ENCODE measurements at places on chromosomes 12 and 14.

GRCh38 chr14:41297576-41298327 is 308.9 kb upstream of the LRFN5 start:
- DNase-seq: no peak

- no peak for DNase-seq
Observed at GRCh38 chr12:28586481-28586880, 396.2 kb downstream of the CCDC91 start.

DNA sequence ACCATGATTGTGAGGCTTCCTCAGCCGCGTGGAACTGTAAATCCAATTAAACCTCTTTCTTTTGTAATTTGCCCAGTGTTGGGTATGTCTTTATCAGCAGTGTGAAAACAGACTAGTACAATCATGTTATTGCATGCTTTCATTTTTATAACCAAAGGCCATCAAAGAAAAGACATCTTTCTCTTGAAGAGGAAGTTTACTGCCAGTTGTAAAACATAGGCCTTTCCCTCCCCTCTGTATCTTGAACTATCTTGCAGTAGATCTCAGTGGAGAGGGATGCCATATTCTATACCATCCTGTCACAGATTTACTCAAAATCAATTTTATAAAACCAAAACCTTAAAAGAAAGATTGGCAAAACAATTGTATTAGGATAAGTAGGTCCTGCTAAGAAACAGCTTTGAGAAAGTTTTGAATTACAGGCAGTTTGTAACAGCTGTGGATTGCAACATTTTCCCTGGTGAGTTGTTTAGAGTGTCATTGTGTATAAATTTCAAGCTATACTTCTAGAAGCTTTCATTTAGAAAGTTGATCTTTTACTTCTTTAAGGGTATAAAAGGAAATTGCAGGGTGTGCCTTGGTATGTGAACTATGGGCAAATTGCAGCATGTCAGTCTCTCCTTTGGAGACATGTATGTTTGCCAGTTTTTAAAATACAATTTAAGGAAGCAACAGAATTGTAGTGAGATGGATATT is 128.0 kb downstream of the ATP23 start:
- no peak for DNase-seq

DNA sequence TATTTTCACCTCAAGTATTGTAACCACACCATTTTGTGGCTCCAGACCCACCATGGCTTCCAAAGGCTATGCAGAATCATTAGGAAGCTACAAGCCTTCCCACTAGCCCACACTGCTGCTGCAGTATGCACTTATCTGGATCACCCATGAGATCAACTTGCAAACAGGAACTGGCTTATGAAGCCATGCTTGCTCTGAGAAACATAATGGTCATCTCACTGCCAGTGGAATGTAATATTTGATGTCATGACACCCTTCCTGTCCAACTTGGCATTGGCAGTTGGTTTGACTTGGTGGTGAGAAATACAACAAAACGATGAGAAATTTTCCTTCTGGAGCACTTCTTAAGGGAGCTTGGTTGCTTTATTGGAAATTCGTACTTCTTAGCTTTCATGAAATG is 69.3 kb upstream of the FRMD6 start:
- no peak for DNase-seq

DNA sequence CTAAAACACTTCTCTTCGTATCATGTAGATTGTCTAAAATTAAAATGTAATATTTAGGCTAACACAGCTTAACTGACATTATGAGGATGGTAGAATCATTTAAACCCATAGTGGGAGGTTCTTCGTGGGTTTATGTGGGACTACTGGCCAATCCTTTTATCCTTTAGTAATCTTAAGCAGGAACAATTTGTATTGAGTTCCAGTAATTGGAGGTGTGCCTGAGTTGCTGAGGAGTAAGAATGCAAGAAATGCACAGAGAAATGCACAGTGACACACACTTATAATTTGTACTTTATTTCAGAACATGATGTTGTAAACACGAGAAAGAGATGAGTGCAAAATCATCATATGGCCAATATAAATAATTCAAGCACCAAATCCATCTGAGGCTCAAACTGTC is 22.3 kb downstream of the OTOGL start:
- DNase-seq: no peak

GRCh38 chr12:112131686-112132085 is 6.3 kb downstream of the TRAFD1 start:
- DNase-seq: no peak

GRCh38 chr14:45868863-45869262 is 615.9 kb upstream of the MIS18BP1 start:
- DNase-seq: no peak

- no peak for DNase-seq
Observed at GRCh38 chr14:94127330-94127729, 2.1 kb downstream of the IFI27L2 start.

DNA sequence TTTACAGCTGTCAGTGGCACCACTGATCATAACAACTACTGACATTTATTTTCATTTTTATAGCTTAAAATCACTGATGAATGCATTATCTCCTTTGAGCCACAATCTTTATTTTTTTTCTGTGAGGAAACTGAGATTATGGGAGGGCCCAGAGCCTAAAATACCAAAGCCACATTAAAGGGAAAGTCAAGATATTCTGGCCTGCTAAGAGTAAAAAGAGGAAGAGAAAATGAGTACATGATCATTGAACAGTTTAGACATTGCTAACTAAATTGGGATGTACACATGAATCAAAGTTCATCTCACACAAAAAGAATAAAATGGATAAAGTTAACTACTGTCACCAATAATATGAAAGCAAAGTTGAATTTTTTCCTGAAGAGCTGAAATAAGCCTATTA is 170.5 kb upstream of the GARIN2 start:
- DNase-seq: no peak

- DNase-seq: no peak
Observed at GRCh38 chr14:22105006-22105623, 431.5 kb upstream of the OR4E1 start.

DNA sequence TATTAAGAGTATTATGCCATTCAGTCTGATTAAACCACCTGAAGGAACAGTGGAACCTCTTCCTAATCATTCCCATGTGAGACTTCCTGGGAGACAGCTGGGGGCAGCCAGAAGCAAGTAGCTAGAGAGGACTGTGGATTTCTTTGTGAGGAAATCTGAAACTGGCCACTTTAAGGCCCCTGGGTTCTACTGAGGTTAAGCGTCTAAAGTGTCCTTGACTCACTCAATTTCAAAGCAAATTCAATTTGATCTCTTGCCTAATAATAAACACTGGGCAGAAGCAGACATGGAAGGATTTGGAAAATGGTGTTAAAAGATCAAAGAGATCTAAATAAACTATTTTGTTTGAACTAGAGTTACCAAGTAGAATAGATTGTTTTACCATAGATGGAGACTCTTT is 909.9 kb downstream of the NRXN3 start:
- no peak for DNase-seq

DNA sequence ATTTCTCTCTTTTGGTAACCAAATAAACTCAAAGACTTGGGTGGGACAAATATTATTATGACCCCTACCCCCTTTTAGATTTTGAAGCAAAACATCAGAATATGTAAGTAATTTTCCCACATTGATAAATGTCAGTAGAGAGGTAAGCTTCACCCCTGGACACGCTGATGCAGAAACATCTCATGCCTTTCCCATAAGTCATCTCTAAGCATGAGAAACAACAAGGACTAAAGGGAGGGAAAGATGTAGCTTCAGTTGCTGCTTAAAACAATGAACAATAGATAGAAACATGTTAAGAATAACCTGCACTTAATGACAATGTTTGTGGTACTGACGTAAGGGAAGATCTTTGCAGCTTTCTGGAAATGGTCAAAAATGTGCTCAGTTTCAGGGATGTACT is 56.3 kb upstream of the SLC8A3 start:
- no peak for DNase-seq

GRCh38 chr14:101442451-101442850 is 118.8 kb upstream of the DIO3 start:
- no peak for DNase-seq

DNA sequence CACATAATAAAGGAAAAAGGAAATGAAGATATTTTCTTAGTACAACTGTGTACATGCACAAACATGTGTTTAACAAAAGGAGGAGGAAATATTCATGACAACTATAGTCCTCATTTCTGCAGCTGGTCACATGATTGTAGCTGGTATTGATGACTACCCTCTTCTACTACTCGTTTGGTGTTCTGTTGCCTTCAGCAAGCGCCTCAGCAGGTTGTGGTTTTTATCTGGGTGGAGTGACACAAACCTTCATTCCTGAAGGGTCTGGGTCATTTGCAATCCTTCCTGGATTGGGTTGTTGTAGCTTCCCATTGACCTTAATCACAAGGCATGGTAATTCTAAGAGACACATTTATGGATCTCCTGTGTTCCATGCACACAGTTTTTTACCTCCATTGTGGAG is 1009.9 kb upstream of the USP15 start:
- no peak for DNase-seq

DNA sequence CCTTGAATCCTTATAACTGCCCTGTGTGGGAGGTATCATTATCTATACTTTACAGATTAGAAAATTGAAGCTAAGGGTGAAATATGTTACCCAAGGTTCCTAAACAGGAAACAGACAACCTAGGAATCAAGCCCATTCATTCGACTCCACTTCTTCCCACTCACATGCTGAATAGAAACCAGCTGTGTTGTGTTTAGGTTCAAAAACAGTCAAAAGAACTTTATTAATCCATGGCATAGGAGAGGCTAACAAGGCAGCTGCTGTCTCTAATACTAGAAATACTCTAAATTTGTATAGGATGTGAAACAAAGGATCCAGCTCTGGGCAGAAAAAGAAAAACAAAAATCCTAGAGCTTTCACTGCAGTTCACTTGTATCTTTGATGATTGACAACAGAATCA is 9.9 kb downstream of the AMDHD1 start:
- DNase-seq: no peak

- no peak for DNase-seq
Observed at GRCh38 chr14:96806836-96807235, 9.7 kb downstream of the VRK1 start.

DNA sequence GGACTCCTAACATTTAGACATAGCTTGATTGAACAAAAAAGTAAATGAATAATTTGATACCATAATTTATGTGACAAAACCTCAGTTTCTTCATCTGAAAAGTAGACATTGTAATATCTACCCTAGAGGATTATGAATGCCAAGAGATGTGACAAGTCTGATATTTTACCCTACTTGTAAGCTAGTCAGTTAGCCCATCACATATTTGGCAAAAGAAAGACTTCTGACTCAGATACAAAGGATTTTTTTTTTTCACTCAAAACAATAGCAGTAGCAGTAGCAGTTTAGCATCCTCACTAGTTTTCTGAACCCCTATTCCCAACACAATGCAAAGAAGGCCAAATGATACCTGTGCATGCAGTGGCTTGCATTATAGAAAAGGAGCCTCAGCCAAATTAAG is 377.3 kb upstream of the E2F7 start:
- DNase-seq: no peak

DNA sequence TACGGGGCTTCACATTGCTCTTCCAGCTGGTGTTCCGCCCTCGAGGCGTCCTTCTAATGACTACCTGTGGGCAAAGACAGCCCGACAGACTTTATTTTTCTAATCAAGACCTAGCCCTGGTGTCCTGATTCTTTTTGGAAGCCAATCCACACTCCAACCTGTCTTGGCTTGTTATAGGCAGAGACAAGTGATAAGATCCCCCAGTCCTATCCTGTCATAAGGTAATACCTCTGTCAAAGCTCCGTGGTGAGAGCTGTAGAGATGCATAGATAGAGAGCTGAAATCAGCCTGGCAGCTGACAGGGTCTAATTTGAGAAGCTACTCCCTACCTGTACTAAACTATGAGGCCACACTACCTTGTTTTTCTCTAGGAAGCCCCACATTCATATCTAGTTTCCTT is 11.5 kb upstream of the WNK1 start:
- DNase-seq: no peak

- DNase-seq: no peak
Observed at GRCh38 chr14:69505338-69506240, 21.1 kb downstream of the PLEKHD1 start.

- peak; percentile 45 for DNase-seq
Observed at GRCh38 chr12:48988030-48988649, 10.0 kb downstream of the WNT1 start.

- no peak for DNase-seq
Observed at GRCh38 chr12:112524676-112525425, 106.1 kb downstream of the PTPN11 start.

DNA sequence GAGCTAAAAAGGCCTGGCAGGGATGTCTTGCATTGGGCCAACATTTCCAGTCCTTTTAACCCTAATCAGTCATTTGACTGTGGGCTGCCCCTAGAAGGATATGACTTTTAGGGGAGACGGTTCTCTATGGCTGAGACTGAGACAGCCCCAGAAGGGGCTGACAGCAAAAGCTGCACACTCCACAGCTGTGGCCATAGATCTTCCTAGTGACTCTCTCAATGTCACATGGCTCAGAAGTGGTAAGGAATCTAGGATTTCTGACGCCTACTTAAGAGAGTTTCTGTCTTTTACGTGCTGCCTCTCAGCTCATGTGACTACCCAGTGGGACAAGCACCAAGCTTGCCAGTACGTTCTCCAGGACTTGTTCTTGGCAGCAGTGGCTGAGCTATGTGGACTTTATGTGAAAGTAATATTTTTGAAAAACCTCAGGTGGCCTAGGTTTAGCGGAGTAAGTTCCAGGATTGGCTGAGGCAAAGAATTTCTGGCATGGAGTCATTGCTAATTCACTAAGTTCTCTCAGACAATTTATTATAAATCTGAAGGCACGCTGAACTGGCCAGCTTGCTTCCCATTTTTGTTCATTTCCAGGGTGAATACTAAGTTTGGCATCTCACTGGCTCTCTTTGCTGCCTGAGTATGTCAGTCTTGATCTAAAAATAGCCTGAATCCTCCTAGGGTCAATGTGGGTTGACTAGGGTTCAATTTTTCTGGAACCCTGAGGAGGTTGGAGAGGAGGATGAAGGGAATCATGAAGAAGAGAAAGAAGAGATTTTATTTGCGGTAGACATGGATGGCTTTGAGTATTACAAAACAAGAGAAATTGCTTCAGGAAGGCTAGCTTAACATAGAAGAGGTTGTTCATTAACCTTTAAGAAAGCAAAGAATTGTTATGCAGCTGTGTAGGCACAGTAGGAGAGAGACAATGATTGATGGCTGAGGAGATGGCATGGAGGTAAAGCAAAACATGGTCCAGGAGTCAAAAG is 271.8 kb downstream of the AEBP2 start:
- no peak for DNase-seq

- no peak for DNase-seq
Observed at GRCh38 chr14:94816113-94816512, 46.2 kb upstream of the GSC start.

Data from ovary (tissue), 10 donors.